ENCODE measurements at places on chromosomes 13 and 19.

DNA sequence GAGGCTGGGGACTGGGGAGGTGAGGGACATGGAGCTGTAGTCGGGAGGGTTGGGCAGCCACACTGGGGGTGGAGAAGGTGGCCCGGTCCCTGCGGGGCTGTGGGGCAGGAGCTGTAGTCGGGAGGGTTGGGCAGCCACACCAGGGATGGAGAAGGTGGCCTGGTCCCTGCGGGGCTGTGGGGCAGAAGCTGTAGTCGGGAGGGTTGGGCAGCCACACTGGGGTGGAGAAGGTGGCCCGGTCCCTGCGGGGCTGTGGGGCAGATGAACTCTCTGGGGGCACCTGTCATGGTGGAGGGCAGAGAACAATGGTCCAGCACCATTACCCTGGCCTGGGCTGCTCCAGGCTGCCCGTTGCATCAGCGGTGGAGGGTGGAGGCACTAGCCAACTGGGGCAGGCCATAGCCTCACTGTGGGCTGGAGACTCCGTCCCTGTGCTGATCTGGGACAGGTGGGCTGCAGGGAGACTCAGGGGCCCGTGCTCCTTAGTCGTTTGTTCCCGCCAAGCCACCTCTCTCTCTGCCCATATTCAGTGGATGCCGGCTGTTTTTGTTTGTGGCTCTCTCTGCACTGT is 51.4 kb downstream of the ATP11A start:
- DNase-seq, result no peak

DNA sequence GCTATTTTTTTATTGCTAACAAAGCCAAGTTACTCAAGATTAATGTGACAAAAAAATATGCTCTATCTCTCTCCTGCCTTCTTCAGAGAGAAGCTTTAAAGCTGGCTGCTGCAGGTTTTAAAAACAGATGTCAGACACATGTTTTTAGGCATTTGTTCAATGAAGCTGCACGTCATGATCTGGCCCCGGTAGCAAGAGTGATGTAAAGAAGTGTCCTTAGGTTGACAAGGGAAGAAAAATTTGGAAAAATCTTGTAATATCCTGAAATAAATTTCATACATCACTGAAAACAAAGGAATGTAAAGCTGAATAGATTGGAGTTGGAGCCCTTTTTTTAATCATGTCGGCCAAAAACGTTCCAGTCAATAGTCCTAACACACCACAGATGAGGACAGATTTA is 531.4 kb upstream of the NBEA start:
- DNase-seq, result no peak

GRCh38 chr19:12821761-12822160 is 12.6 kb downstream of the RTBDN start:
- DNase-seq, result no peak

DNA sequence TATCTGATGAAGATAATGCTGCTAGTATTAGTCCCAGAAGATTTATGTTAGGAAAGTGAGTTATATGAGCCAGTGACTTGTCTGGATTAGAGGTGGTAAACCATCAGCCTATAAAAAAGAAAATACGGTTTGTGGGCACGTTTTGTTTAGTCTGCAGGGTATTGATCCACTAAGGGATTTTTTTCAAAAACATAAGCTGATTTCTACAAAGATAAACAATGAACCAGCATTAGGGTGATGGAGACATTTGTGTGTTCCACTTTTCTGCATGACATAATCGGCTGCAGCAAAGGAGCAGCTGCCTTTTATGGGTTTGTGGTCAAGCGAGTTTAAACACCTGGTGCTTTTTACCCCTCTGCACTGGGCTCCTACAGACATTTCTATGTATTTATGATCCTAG is 836.4 kb upstream of the GPC6 start:
- DNase-seq, result no peak

- no peak for DNase-seq
These were observed 96.7 kb upstream of the DIAPH3 start for GRCh38 chr13:60260440-60260839.

DNA sequence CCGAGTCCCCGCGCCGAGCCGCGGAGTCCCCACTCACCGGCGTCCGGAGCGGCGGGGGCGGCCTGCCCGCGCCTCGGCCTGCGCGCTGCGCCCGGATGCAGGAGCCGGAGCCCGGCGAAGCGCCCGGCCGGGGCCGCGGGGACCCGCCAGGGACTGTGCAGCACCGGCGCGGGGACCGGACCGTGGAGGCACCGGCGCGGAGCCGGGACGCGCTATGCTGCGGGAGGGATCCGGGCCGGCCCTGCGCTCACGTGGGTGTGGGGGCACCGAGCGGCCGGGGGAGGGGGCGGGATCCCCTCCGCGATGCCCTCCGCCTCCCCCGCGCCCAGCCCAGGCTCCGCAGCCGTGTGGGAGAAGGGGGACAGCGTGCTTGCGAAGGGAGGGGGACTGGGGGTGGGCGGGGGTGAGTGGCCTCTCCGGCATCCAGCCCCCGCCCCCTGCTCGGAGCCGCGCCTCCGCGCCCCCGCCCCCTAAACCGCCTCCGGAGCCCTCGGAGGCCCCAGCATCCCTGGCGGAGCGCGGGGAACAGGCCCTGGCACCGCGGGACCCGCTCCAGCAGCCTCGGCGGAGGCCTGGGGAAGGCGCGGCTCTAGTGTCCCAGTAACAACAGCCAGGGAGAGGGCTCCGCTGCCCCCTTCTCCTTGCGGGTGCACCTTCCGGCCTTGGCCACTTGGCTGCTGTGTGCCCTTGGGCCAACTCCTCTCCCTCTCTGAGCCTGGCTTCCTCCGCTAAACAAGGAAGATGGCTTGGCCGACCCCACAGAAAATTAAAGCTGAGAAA is at the start of gene SLC1A6:
Gene SLC1A6 (minus strand): TSS at position 389 of the 780 bp plus-strand sequence. CDS start 6,954 bp downstream, outside the sequence.
- DNase-seq, result no peak

DNA sequence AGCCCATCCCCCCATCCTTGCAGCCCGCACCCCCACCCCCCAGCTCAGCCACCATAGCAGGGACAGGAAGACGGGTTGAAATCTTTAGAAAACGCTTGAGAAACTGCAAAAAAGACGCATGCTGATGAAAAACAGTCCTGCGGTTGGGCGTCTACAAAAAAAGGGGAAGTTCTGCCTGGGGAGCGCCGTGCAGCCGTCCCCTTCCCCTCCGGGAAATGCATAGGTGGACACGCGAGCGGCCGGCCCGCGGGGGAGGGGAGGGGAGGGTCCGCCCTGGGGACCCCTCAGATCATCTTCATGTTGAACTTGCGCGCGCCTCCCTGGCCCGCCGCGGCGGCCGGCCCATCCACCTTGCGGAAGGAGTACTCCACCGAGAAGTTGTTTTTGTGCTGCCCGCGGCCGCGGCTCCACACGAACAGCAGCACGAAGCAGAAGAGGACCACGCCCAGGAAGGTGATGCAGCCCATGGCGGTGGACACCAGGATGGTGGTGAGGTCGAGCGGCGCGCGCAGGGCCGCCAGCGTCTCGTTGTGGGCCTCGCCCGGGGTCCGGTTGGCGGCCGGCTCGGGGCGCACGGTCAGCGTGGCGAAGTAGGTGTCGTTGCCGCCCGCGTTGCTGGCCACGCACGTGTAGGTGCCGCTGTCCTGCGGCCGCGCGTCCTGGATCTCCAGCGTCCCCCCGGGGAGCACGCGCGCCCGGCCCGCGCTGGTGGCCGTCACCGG is 7.9 kb upstream of the PEAK3 start:
- no peak for DNase-seq

DNA sequence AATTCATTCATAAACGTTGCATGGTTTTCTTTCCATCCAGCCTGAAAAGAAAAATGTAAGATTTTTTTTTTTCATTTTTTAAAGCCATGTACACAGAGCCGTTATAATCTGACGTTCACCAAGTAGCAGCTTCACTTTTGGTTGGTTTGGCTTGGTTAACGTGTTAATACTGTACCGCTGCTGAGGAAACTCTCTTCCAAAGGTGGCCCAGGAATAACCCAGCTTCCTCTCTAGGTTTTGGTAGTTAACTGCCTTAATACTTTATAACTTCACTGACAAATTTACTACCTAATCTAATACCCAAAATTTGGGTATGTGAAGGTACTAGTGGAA is 1.7 kb downstream of the INTS6 start:
- no peak for DNase-seq

- no peak for DNase-seq
These were observed 586.7 kb upstream of the SGCG start for GRCh38 chr13:22594041-22594440.

DNA sequence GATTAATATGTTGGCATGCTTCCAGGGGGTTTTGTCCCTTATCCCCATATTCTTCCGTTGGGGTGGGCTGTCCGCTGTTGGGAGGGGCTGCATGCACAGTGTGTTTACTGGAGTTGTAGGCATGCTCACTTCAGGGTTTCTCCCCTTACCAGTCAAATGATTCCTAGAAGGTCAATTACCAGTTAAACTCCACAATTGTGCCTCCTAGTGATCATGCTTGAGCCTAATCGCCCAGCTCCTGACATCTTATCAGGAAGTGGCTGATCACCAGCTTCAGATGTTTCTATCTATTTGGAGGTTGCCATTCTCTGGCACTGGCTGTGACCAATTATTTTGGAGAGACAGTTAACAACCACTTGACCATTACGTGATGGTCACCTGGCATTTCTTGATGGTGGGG is 1090.0 kb downstream of the SLITRK5 start:
- no peak for DNase-seq

DNA sequence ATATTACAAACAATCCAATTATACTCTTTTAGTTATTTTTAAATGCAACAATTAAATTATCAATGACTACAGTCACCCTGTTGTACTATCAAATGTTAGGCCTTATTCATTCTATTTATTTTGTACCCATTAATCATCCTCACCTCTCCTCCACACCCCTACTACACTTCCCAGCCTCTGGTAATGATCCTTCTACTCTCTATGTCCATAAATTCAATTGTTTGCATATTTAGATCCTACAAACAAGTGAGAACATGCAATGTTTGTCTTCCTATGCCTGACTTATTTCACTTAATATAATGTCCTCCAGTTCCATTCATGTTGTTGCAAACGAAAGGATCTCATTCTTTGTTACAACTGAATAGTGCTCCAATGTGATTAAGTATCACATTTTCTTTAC is 1414.6 kb downstream of the SLITRK1 start:
- DNase-seq, result no peak

DNA sequence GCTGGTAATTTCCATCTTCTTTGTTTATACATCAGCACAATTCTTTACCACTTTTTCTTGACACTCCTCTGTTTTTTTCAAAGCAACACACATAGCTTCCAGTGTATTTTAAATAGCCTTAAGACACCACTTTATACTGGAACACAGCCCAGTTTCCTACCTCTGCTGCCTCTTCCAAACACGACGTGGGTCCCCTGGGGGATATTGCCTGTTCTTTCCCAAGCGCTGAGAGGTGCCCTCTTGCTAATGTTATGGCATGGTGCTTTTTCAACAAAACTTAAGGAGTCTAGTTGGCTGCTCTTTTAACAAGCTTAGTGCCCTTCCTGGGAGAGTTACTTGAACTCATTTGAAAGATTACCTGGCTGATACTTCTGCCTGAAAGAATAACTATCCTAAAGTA is 112.7 kb downstream of the OLFM4 start:
- no peak for DNase-seq

DNA sequence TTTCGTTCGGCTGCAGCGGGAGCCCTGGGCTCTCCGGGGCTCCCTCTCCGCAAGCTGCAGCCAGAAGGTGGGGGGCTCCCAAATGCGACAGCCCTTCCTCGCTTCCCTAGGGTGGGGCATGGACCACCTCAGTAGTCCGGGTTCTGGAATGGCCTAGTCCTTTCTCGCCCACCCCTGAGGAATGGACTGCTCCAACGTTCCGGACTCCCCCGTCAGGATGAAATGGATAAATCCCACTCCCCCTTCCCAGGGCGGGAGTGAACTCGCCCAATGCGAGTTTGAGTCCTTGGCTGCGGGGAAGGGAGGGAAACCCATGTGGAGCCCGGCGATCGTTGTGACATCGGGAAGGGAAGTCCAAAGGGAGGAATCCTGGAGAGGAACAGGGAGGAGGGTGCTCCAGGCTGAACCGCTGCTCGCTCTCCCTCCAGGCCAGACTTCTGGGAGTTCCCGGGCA is 5.5 kb downstream of the HRC start:
- no peak for DNase-seq

GRCh38 chr19:33048806-33049676 is 15.6 kb downstream of the RHPN2 start:
- DNase-seq, result no peak

DNA sequence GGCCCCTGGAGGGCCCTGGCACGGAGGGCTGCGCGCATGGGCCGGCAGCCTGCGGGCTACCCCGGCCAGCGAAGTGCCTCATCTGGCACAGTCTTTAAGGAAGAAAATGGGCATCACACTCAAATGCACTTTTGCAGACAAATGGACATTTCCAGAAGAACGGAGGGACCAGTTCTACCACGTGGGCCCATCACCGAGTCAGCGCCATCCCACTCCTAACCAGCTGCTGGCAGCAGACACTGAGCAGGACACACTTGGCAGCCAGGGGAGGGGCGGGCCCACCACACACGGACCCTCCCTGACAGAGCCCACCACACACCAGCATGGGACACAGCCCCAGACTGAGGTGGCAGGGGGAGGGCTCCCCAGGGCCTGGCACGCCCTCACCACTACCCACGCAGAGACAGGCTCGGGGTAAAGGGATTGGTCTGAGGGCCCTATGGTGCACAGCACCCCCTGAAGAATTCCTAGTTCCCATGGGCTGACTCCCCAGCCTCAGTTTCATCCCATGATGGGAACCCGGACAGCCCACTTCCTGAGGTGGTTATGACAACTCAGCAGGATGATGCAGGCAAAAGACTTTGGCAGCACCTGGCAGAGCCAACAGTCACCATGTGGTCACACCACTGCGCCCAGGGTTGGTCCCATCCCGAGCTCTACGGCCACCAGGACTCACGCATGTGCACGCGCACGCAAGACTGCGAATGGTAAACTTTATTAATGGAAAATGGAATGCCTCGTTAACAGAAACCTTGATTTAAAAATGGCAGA is 18.7 kb upstream of the TINCR start:
- no peak for DNase-seq

- no peak for DNase-seq
These were observed 21.8 kb downstream of the RFXAP start for GRCh38 chr13:36840718-36841250.

DNA sequence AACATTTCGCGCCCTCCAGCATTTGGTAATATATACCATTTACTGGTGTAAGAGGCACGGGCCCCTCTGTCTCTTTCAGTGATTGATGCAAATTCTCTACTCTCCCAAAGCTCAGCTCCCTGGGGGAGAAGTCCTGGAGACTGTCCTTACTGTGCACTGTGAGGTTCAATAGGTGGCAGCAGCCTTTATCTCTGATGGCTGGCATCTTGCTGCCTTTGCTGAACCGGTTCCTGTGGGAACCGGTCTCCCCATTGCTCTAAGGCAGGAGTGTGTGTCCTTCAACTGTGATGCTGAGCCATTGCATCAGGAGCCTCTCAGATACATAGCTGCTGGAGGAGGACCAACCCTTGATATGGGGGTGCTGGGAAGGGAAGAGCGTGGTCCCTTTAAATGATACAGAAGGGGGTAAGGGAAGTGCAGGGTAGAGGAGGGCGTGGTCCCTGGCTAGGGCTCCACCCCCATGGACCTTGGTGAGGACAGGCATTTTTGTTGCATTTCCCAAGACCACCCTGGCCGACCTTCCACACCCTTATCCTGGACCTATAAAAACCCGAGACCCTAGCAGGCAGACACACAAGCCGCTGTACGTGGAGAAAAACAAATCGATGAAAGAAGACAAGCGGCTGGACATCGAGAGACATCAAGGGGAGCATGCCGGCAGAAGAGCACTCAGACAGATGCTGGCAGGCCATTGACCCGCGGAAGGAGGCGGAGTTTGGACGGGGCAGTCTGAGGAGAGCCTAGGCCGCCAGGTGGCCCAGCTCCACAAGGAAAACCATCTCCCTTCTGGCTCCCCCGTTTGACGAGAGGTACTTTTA is 41.1 kb upstream of the GTF3A start:
- no peak for DNase-seq

- no peak for DNase-seq
These were observed 66.2 kb downstream of the FOXO1 start for GRCh38 chr13:40600149-40600751.

Data from effector memory CD8-positive, alpha-beta T cell (primary cell).